ENCODE measurements at places on chromosomes 2 and 18. TPM values are rescaled to one million over a fixed set of nuclear protein-coding genes. Genes with fewer than 3 reads are reported as not detected.
A peak's percentile ranks its signal among the peaks of the same experiment; 100 is the strongest.

GRCh38 chr2:161124201-161124600 is 36.0 kb upstream of the TANK start:
- H3K36me3 ChIP-seq: no peaks in the 10 kb centered on the region
- H3K4me3 ChIP-seq: peak overlapping the region; percentile 61
- H3K4me1 ChIP-seq: peaks cover 42% of the 10 kb centered on the region
- H3K27me3 ChIP-seq: no peaks in the 10 kb centered on the region
- DNase-seq: no peak

DNA sequence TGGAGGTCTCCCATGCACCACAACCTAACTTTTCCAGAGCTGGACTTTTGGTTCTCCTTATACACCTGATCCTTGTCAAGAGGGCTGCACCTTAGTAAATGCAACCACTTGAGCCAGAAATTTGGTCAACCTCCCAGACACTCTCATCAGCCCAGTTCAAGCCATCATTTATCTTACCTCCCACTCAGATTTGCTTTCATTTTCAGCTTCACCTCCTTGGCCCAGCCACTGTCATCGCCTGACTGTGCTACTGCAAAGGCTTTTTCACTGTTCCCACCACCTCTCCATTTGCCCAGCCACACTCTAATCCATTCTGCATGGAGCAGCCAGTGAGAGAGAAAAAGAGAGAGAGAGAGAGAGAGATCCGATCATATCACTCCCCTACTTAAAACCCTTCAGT is 112.4 kb upstream of the DDX18 start:
- H3K36me3 ChIP-seq: no peaks in the 10 kb centered on the region
- H3K4me1 ChIP-seq: no peaks in the 10 kb centered on the region

DNA sequence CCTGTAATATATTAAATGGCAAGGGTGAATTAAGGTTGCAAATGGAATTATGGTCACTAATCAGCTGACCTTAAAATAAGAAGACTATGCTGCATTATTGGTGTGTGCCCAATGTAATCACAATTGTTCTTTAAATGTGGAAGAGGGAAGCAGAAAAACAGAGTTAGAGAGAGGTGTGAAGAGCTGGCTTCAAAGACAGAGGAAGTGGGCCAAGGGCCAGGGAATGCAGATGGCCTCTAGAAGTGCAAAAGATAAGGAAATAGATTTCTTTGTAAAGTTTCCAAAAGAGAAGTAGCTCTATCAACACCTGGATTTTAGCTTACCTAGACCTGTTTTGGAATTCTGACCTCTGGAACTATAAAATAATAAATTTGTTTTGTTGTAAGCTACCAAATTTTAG is 276.0 kb downstream of the LRRTM1 start:
- no peaks in the 10 kb centered on the region for H3K4me1 ChIP-seq
- no peak overlapping the region for H3K27ac ChIP-seq
- H3K4me3 ChIP-seq: no peak overlapping the region
- no peaks in the 10 kb centered on the region for H3K27me3 ChIP-seq

DNA sequence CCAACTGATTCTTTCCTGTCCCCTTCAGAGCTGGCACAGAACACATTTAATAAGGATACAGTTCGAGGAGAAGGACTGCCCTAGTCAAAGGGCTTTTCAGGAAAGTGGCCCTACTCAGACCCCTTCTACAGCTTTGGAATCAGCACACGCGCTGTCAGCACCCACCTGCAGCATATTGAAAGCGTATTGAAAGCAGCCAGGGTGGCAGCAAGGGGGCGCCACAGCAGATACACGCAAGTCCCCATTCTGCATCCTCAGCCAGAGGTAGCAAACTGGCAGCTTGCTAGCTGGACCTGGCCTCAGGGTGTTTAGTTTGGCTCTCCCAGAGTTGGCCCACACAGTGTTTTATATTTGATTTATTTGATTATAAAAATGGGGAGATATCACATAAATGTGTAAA is 101.0 kb upstream of the NT5C1B start:
- no peak overlapping the region for H3K27ac ChIP-seq
- no peak for DNase-seq
- no peaks in the 10 kb centered on the region for H3K4me1 ChIP-seq
- no peak overlapping the region for H3K4me3 ChIP-seq
- H3K36me3 ChIP-seq: no peaks in the 10 kb centered on the region

DNA sequence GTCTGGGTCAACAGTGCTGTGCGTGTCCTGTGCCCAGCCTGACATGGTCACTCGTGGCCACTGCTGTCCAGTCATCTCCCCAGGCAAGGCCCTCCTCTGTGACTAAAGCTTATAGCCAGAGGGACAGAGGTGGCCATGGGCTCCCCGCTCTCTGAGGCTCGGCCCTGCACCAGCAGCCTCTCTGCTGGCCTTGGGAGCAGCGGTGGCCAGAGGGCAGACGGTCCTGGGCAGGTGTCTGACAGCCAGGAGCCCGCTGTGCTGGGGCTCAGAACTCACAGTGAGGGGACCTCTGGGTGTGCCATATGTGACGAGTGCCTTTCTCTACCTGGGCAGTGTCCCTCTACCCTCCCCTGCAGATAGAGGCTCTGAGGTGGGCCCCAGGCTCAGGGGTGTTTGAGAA is 98.7 kb downstream of the FAM210A start:
- H3K36me3 ChIP-seq: no peaks in the 10 kb centered on the region
- no peaks in the 10 kb centered on the region for H3K4me1 ChIP-seq

RETREG2 gene
- total RNA-seq: 87.2 TPM

AGXT gene
- total RNA-seq: not detected

ADD2 gene
- total RNA-seq: 16.0 TPM

Data from PC-3 (cell line).